ENCODE measurements at places on chromosomes 16 and 17.

DNA sequence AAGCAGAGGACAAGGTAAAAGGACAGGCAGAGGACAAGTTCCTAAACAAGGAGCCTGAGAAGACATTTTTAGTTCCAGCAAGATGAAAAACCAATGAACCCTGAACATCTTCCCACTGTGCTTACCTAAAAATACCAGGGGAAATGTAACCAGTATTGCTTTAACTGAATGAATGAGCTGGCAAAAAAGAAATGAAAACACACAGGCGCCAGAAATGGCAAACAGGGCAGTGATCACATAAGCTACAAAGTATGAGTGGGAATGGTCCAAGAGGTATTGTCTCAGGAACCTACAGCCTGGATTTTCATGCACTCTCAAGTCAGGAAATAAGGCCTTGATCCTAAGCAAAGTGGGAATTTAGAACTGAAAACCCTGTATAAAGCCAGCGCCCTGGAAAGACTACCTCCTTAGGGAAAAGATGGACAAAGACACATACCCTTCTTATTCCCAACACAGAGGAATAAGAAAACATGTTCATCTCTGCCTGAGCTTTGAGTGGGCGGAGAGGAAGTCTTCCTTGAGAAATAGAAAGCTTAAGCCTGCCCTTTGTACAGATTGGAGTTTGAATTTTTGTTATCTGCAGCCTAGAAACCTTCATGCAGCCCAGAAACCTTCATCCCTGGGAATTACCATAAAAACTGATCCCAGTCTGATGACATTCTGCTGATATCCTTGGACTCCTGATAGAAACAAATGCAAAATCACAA, 2.1 kb downstream of the CMTM2 start:
- DNase-seq: no peak

- no peak for DNase-seq
Observed at GRCh38 chr17:28228109-28228840, 90.7 kb upstream of the TMEM97 start.

DNA sequence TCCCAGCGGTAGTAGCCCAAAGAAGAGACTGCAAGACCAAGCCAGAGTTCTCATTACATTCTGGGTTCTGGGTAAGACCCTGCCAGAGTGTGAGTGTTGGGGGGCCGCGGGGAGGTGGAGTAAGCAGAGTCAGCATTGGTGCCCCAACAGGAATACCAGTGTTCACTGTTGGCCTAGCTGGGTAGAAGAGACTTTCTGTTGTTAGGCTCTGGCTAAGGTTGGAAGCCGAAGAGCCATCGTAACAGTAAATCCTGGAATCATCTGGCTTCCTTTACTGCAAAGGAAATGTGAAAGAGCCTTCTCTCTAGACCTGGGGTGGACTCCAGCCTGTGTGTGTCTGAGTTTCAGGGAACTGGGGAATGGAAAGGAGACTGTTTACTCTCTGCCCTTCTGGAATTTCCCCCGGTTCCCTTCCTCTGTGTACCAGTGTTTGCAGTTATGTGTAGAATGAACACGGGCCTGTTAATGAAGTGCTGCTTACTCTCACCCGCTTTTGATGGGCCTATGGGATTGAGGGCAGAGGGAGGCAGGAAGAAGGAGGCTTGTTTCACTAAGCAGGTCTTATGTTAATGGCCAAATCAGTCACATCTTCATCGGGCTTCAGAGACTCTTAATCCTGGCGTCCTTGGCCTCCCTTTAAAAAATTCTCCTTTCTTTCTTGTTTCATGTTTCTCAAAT, 68.5 kb downstream of the WWP2 start:
- no peak for DNase-seq

DNA sequence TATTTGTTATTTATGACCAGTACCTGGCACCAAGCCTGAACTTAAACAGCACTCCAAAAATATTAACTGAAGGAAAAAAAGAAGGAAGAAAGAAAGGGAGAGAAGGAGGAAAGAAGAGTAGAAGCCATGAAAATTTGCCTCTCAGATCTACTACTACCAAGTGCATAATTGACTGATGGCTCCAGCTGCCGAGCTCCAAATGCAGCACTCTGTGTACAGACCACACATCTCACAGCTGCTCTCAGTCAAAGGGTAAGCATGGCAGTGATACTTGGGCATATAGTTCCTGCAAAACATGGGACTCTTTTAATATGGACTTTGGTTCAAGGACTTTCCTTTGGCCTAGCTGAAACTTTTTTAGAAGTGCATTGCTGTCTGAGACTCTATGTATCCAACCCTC, 44.0 kb upstream of the NOG start:
- DNase-seq: no peak

GRCh38 chr17:80913928-80914821, 77.5 kb upstream of the CHMP6 start:
- DNase-seq: no peak

- no peak for DNase-seq
Observed at GRCh38 chr17:60293580-60294335, 98.2 kb downstream of the USP32 start.

DNA sequence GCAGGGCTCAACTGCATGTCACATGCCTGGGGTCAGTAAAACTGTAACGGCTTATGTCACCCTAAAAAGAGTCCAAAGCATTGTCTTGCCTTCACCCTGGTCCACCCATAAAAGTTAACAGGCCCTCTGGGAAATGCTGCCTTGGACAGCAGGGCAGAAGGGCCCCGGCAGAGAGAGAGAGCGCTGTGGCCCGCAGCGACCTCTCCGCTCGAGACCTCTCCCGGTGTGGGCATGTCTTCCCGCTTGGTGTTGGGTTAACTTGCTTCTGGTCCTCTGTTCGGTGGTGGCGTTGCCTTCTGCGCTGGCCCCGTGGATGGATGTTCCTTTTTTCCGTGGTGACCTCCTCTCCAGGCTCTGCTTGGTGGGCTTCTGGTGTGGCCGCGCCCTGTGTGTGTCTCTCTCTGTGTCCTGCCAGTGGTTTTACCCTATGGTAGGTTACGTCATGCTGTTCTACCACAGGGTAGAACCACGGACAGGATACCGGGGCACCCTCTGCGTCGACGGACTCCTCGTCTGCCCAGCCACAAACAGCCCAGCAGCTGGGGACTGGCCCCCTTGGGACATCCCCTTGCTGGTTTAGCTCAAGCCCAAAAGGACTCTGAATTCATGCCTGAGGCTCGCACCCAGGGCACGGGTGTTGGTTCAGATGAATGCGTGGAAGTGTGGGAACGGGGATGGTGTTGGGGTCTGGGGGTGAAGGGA, 18.3 kb upstream of the CLEC18A start:
- DNase-seq: no peak

GRCh38 chr16:5024632-5025031, 9.1 kb downstream of the NAGPA start:
- DNase-seq: peak; percentile 66

- no peak for DNase-seq
Observed at GRCh38 chr17:59488805-59489204, 76.6 kb upstream of the DHX40 start.

DNA sequence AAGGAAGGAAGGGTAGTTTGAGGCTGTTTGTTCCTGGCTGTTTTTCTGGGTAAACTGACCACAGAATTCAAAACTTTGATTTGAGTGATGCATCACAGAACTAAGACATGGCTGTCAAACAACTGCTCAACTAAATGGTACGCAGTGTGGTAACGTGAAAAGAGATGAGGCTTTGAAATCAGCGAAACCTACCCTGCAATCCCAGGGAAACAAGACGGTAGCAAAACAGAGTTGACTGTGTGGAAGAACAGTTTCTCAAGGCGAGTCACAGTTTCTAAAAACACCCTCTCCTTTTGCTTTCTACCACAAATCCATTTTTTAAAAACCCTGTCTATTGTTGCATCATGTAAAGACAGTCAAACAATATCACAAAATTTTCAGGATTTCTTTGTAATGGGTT, 156.0 kb upstream of the MAF start:
- DNase-seq: no peak

DNA sequence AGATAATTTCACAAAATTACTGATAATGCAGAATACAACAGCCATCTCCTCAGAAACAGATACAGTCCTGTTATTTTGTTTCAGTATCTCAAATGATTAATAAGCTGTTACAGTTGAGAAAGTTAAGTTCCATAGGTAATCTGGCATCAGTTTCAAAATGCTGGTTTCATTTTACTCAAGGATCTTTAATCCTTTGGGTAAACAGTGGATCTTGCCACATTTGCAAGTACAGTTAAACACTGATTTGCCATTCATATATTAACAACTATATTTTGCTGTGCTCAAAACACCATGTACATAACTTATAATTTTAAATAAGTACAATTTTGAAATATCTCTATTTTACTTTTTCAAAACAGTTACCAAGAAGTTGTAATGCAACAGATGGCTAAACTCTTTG, 31.2 kb downstream of the RPGRIP1L start:
- DNase-seq: no peak

DNA sequence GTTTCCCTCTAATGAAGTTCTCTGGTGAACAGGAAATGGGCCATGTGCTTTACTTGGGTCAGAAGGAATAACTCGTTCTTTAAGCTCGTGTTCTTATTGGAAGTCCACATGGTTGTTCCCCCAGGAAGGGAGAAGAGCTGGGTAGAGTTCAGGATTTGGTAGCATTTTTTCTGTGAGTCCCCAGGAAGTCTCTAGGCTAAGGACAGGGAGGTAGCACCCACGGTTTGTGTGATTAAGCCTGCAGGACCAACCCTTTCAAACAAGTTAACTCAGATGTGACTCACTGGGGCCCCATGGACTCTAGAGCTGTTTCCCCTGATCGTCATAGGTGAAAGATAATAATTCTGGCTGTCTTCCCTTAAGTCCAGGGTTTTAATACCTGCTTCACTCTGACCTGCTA, 16.4 kb downstream of the SAP30BP start:
- DNase-seq: no peak

DNA sequence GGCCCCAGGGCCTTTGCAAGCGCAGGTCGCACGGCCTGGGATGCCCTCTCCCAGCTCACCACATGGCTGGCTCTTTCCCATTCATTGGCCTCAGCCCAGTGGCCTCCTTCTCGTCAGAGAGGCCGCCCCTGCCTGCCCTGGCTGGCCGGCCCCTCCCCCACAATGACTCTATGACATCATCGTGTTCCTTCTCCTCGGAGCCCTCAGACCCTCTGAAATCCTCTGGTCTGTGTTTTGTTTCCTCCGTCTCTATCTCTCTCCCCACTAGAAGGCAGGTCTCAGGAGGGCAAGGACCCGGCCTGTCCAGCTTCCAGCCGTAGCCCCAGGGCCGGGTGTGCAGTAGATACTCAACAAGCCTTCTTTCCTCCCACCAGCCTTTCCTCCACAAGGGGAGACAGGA, 164.8 kb upstream of the FOXF1 start:
- DNase-seq: no peak

DNA sequence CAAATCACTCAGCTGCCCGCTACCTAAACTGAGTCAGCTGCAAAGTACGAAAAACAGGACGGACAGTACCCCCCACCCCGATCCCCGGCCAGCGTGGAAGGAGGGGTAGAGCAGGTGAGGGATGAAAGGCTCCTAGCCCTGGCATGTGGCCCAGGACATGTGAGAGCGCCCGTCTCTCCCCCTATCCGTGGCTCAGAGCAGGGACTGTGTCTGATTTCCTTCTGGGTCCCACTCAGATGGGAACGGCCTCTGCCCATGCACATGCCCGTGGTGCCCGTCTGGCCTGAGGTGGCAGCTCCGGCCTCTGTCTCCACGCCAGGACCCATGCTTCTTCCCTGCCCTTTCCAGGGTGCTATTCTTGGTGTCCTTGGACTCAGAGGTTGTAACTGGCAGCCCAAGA, 30.2 kb upstream of the RASD1 start:
- DNase-seq: no peak

DNA sequence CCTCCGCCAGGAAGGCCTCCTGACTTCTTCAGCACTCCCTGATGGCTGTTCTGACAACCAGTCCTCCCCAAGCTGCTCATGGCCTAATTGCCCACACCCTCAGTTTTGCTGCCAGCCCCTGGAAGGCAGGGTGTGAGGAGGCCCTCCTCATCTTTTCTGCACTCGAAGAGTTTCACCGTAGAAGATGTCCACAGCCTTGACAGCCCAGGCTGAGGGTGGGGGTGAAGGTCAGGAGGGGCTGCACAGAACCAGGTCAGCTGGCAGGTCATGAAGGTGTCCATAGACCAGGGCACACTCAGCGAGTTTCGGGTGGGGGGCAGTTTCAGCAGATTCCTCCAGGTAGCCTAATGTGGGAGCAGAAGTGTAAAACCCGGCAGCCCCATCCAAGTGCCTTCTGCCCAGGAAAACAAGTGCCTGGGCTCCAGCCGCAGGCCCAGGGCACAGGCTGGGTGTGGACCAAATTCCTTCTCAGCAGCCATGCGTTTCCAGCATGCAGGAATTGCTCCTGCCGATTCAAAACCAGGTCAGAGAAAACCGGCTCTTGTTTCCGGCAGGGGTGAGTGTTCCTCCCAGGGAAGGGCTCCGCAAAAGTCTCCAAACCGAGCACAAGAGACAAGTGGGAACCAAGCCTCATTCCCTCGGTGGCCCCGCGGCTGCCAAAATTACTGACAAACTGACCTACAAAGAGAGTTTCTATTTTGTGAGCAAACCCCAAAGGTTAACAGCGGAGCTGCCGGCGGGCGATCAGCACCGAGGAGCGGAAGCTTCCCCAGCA, 228.8 kb downstream of the C16orf78 start:
- DNase-seq: no peak

DNA sequence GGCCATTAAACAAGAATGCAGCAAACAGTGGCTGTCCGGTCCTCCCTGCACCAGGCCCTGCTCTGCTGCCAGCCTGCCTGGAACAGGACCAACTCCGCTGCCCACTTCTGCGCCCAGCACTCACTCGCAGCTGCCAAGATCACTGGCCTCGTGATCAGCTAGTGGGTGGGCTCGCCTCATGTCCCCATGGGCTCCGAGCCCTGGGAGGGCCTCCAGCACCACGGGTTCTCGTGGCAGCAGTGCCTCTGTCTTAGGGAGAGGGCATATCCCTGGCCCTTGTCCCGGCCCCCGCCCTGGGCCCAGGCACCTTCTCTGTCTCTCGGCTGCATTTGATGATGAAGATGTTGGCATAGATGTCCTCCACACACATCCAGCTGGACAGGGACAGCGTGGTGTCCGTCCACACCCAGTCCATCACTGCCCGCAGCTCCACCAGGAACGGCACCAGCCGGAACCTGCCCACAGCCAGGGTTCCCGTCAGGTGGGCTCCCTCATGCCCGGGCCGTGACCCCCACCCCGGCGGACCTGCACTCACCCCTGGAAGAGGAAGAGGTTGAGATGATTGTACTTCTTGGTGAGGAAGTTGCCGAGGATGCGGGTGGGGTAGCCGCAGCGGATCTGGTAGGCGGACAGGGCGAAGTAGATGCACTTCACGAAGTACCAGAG, 13.1 kb downstream of the CTU2 start:
- no peak for DNase-seq

GRCh38 chr17:62898239-62898864, 67.7 kb upstream of the TANC2 start:
- no peak for DNase-seq

DNA sequence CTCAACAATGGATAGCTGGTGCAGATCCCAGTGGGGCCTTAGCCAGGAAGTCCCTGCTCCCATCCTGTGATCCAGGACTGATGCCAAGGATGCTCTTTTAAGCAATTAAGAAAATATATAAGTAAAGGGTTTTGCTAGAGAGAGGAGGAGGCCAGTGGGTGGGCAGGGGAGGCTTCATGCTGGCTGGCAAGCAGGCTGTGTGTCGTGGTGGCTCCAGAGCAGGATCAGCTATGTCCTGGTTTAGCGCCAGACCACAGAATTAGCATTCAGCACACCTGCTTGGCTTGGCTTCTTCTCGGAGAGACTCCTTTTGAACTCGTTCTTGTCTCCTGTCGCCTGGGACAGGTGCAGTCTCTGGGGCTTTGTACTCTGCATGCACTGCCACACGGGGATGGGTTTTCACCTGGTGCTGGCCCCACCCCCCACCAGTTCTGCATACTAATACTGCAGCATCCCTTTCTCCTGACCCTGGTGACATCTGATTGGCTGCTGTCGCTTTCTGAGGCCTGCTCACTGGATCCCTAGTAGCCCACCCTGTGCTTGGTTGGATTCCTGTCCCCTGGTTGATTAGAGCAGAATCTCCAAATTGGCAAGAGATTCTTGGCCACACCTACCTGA, 66.1 kb downstream of the PLD6 start:
- DNase-seq: peak; percentile 17
